ENCODE measurements at places on chromosomes 11 and 22.
A peak's percentile ranks its signal among the peaks of the same experiment; 100 is the strongest.

GRCh38 chr11:113386866-113387265 is 713 bp upstream of the ANKK1 start:
- no peak for DNase-seq

- DNase-seq: peak; percentile 28
Observed at GRCh38 chr22:43980996-43981395, 25.8 kb downstream of the SAMM50 start.

GRCh38 chr22:49702068-49702397 is 125.6 kb downstream of the BRD1 start:
- DNase-seq: no peak

- DNase-seq: no peak
Observed at GRCh38 chr11:42770444-42771065, 541.2 kb upstream of the API5 start.

- DNase-seq: no peak
Observed at GRCh38 chr11:19838994-19839768, 126.5 kb downstream of the NAV2 start.

DNA sequence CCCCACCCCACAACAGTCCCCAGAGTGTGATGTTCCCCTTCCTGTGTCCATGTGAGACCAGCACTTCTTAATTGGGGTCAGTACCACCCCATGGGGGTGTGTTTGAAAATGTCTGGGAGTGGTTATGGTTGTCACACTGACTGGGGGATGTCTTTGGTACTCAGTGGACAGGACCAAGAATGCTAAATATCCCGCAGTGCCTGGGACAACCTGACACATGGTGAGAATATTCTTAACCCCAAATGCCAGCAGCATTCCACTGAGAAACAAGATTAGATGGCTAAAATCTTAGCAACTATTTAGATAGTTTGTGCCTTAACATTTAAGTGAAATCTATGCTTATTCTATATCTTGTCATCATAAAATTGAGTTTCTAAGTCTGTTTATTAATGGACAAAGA is 177.5 kb upstream of the ZBED5 start:
- DNase-seq: no peak

DNA sequence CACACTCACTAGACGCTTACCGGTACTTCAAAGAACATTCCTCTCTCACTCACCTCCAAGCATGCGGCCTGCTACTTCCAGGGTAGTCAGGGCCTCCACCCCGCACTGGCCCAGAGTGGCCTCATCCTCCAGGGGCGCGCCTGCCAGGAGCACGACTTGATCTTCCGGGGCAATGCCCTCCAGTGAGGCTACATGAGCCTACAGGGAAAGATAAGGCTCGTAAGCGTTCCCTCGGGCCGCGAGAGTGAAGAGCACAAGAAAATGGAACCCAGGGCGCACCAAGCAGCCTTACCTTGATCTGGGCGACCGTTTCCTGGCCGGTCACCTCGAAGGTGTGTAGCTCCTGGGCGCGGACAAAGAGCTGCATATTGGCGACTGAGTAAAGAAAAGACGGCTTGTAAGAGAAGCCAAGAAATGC is 478 bp downstream of the FAU start:
- no peak for DNase-seq

DNA sequence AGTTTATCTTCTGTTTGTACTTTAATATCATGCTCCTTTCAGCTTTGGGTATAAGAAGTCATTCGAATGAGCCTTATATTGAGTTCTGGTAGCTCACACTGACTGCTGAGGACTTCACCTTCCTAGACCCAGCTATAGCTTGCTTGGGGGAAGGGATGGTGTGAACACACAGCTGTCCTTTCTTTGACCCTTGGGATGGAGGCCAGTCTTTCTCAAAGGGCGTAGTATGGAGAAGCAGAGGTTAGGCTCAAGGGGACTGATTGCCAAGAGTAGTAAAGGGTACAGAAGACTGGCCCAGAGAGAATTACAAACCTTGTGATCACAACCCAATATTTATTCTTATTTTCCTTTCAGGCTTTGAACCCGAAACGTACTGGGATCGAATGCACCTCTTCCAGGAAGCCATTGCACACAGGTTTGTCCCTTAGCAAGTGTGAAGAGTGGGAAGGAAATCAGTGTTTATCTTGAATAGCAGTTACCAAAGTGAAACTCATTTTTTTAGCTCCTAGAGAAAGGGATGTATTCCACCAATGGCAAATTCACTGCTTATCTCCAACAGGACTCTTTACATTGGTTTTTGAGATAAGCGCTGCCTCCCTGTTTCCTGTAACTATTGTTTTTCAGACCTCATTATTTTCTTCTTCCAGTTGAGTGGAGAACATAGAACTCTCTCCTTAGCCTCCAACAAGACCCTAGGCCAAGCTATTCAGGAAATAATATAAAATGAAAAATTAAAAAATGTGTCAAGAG is 42.8 kb upstream of the YWHAH start:
- DNase-seq: no peak

DNA sequence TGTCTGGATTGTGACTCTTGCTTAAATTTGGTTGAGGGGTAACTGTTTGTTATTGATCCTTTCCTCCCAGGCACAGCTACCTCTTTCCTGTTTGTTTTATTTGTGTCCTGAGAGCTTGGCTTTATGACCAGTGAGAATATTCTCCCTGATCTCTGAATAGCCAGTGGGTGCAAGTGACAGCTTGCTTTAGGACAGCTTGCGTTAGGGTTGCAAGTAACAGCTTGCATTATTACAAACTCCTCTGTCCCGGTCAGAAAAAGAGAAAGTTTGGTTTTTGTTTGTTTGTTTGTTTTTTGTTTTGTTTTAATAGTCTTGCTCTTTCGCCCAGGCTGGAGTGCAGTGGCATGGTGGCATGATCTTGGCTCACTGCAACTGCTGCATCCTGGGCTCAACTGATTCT is 3.3 kb upstream of the KLHL22 start:
- no peak for DNase-seq

DNA sequence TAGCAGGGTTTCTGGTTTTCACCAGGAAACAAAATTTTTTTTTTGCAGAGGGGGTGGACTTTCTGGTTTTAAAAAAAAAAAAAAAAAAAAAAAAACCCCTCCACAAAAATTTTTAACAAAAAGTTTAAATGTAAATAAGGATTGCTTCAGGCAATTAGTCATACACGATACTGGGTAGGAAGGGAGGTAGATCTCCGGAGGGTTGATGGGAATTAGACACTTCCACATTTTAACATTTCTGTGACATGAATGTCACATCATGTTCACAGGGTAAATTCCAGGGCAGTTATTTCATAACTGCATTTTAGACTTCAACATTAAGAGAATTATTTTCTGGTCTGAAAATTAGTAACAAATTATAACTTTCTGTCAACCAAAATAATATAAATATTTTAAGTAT is 15.9 kb downstream of the NUP98 start:
- no peak for DNase-seq

- no peak for DNase-seq
Observed at GRCh38 chr11:35307221-35307621, 112.1 kb downstream of the SLC1A2 start.

GRCh38 chr11:20032577-20033260 is 127.6 kb downstream of the DBX1 start:
- no peak for DNase-seq

DNA sequence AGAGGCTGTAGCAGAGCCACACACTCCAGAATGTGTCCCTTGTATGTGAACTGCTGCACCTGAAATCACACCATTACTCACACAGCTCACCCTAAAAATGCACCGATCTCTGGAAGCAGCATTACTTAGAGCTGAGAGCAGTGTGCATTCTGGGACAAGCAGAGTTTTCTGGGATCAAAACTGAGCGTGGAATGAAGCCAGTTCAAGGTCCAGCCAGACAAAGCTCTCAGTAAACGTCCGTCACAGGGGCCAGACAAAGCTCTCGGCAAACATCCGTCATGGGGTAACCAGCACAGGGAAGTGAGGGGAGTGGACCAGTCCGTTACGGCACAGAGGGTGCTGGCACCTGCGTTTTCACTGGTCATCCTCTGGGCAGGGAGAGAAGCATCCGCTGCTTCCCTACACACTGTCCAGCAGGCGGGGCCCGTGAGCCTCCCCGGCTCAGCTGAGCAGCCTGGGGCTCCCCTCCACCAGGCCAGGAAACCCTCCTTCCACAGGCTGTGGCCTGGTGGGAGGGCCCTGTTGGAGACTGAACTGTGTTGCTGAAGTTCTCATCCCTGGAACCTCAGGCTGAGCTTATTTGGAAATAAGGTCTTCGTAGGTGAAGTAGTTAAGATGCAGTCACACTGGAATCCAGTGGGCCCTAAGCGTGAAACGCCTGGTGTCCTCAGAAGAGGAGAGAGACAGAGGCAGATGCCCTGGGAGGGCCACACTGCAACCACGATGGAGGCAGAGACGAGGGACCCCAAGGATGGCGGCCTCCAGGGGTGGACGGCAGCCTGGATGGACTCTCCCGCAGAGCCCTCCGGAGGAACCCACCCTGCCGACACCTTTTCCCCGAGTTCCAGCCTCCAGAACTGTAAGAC is 883.9 kb downstream of the BRD1 start:
- peak; percentile 11 for DNase-seq

DNA sequence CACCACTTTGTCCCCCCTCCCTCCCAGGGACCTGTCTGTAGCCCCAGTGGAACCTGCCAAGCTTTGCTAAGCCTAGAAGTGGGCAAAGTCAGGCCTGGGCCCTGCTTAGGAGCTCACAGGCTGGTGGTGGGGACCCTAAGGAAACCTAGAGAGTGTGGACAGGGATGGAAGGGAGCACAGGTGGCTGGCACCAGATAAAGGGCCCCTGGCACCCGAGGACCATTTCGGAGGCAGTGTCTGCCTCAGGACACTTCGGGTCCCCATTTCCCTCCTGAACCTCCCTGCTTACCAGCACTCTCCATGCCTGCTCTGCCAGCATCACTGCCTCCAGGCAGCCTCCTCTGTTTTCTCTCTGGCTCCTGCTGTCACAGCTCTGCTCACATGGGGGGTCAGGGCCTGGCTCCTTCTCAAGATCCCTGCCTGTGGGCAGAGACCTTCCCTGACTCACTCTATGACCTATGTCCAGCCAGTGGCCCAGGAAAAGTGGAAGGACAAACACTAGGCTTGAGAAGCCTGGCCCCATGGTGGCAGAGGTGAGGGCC is 13.6 kb upstream of the OMP start:
- DNase-seq: no peak

DNA sequence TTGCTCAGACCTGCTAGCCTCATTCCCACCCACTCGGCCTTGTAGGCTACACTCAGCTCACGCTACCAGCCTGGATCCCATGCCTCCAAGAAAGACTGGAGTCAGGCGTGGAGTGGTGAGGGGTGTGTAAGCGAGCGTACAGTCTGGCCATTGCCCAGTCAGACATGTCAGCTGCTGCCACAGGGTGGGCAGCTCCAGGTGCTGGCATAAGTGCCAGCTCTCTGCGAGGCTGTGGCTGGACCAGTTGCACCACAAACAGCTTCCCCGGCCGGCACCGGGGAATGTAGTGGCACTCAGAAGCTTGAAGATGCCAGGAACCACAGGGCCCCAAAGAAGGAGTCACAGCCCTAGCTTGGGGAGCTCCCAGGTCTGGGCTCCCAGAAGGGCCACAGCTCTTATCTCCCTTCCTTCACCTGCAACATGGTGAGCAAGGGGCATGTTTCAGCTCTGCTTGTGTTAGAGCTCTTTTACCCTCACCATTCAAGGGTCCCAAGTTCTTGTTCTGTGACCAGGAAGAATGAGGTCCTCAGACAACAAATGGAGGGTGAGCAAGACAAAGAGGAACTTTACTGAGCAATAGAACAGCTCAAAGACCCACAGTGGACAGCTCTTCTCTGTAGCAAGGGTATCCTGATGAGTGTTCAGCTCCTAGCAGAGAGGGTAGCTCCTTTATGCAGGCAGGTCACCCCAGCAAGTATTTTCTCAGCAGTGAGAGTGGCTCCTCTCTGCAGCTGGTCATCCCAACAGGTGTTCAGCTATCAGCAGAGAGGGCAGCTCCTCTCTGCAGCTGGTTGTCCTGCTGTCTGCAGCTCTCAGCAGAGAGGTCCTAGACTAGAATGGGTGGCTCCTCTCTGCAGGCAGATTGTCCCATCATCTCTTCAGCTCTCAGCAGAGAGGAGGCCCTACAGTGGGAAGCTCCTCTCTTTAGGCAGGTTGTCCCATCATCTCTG is 6.0 kb downstream of the SBF2 start:
- no peak for DNase-seq

DNA sequence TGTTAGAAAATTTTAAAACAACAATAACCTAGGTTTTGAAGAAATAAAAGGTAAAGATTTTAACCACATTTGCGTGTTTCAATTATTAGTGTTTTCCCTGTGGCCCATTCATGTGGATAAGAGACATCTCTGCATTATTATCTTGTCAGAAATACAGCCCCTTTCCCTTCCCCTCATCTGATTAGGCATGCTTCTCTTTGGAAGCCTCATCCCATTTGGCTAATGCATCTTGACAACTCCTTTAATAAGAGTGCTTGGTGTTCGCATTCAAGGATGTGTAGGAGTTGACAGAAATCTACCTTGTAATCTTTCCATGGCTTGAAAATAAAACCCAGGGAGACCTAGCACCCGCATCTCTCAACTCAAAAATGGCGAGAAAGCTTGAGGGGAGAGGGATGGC is 635.5 kb downstream of the NTM start:
- no peak for DNase-seq

GRCh38 chr11:130471731-130472433 is 23.4 kb downstream of the ADAMTS15 start:
- no peak for DNase-seq

DNA sequence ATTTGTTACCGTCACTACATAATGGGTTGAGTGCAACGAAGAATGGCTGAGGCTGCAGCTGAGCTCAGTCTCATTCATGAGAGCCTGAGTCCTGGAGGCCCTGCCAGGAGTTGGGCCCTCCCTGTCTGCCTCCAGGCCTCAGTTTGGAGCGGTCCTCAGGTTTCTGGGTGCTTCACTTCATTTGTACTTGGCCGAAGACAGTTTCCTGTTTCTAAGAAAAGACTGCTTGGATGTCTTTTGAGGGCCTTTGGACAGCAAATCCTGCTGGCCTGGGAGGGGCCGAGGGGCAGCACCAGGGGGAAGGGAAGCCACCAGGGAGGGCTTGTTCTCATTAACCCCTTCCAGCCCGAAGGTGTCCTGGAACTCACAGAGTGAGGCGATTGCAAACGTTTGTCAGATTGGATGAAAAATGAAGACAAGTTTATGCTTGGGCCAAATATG is 163.1 kb downstream of the ETS1 start:
- no peak for DNase-seq

GRCh38 chr22:30705710-30706651 is 11.3 kb downstream of the OSBP2 start:
- no peak for DNase-seq

GRCh38 chr11:95339086-95339901 is 108.3 kb upstream of the SESN3 start:
- no peak for DNase-seq

DNA sequence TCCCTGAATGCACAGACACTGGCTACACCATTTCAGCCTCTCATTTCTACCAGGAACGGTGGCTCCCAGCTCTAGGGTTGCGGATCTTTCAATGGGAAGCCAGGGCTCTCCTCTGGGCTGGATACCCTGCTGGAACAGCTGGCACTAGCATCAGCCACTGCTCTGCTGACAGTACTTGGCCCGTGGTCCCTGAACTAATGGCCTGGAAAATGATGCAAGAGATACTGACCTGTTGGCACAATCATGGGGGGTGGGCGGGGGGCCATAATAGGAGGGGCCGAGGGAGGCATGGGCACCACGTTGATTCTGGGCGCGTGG is 10.7 kb upstream of the TBC1D10A start:
- DNase-seq: no peak

Measured in PC-9 (cell line).